ENCODE measurements at places on chromosomes 6 and 20.

DNA sequence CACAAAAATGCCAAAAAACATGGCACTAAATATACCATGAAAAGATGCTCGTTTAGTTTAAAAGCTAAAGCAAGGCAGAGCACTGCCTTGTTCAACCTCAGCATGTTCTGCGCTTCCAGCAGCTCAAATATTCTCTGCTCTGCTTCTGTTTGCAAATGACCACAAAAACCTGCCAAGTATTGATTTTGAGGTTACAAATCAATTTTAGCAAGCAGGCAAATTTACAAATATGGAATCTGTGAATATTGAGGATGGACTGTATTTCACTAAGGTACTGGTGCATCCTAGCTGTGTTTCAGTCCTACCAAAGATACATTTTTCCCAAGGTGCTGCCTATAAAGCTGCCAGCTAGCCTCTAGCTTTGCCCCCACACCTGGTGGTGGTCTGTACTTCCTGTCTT lies 449.9 kb downstream of the PREX1 start:
- DNase-seq, result no peak

DNA sequence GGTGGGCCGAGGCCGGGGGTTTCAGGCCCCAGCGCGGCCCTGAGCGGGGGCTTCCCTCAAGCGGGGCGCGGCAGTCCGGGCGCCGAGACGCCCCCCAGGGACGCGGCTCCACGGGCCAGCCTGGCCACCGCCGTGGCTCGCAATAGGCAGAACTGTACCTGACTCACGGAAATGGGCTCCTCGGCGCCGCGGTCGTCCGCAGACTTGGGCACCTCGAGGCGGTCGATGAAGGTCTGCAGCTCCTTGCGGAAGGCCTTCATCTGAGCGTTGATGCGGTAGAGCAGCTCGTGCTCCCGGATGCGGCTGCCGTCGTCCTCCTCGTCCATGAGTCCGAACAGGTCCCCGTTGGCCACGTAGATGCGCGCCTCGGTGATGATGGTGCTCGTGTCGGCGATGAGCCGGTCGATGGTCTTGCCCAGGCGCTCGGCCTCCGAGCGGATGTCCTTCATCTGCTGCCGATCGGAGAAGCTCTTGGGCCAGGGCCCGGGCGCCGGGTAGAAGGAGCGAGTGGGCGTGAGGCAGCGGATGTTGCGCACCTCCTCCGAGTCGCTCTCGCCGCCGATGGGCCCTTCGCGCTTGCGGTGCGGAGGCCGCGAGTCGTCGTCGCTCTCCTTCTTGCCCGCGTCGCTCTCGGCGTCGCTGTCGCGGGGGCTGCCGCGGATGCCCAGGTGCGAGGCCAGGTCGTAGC lies 16.1 kb upstream of the KIAA0408 start:
- DNase-seq, result no peak

- no peak for DNase-seq
Measured at GRCh38 chr20:23823111-23823510, 3.4 kb downstream of the CST2 start.

DNA sequence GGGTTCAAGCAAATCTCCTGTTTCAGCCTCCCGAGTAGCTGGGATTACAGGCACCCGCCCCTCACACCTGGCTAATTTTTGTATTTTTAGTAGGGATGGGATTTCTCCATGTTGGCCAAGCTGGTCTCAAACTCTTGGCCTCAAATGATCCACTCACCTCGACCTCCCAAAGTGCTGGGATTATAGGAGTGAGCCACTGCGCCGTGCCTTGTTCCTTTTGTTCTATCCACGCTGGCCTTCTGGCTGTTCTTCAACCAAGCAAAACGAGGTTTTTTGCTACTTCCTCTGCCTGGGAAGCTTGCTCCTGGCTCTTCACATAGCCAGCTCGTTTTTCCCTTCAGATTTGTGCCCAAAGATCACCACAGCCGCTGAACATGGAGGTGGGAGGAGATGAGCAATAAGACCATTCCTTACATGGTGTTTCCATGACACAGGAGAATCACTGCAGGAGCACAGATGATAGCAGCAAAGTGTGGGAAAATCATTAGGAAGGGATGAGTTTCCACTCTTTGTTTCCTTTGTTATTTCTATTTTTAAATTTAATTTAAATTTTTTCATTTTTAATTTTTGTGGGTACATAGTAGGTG lies 201.0 kb upstream of the ZNF217 start:
- no peak for DNase-seq

GRCh38 chr20:7926767-7927166 lies 13.5 kb downstream of the HAO1 start:
- DNase-seq, result peak; percentile 14

GRCh38 chr6:16305246-16305725 lies 66.9 kb downstream of the GMPR start:
- no peak for DNase-seq

GRCh38 chr6:168232528-168232927 lies 87.0 kb downstream of the DACT2 start:
- DNase-seq, result no peak

DNA sequence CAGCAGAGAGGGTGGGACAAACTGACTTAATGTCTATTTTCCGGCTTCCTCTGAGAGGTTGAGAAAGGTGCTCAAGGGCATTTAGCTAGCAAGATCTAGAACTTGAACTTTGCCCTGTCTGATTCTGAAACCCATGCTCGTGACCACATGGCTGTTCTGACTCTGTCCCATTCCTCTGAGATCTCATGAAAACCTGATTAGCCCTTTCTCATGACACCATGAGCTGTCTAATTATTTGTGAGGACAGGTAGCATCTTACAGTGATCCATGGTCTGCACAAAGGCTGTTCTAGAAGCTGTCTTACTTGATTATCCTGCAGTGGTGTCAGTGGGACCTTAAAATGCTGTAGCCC lies 89.6 kb upstream of the TOX2 start:
- no peak for DNase-seq

- DNase-seq, result no peak
Measured at GRCh38 chr6:35402136-35402855, 49.8 kb upstream of the FANCE start.

- DNase-seq, result no peak
Measured at GRCh38 chr6:89398762-89399525, 13.1 kb downstream of the RRAGD start.
